ENCODE measurements at places on chromosomes 3 and 15.

- DNase-seq: no peak
Measured at GRCh38 chr3:141469720-141470119, 17.1 kb upstream of the RASA2 start.

- no peak for DNase-seq
Measured at GRCh38 chr3:151015767-151016477, 43.4 kb upstream of the CLRN1 start.

GRCh38 chr3:128289534-128289933 lies 136.3 kb downstream of the EEFSEC start:
- no peak for DNase-seq

DNA sequence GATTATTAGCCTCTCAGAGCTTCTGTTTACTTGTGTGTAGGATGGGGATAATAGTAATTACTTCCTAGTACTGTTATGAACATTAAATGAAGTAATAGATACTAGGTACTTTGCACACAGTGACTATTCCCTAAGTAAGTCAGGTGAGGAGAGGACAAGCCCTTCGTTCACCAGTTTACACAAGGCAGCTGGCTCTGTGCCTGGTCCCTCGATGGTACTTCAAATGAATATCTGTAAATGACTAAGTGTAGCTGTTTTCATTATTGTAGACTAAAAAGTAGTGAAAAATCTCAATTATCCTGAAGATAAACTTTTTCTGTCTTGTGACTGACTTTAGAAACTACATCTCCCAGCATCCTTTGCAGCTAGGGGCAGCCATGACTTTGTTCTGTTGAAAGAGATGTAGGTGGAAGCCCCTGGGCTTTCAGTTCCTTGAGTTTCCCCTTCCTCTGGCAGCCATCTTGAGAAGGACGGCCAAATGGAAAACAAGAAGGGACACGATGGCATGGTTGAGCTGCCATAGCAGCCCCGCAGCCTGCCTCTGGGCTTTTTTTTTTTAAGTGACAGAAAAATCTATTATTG lies 11.7 kb upstream of the WNT7A start:
- DNase-seq: no peak

DNA sequence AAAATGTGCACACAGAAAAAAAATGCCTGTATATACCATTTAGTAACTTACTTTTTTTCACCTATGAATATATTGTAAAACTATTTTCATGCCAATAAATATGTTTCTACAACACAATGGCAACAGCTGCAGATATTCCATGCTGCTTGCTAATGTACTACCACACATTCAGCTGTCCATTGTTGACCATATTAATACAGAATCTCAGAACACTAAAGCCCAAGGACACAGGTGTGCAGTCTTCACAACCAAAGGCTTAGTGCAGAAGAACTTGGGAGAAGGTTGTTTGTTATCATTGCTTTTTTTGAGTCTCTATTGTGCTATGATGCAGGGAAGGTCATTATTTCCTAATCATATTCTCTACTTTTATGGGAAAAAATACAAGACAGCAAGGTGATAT lies 79.6 kb downstream of the DIPK2A start:
- DNase-seq: no peak

DNA sequence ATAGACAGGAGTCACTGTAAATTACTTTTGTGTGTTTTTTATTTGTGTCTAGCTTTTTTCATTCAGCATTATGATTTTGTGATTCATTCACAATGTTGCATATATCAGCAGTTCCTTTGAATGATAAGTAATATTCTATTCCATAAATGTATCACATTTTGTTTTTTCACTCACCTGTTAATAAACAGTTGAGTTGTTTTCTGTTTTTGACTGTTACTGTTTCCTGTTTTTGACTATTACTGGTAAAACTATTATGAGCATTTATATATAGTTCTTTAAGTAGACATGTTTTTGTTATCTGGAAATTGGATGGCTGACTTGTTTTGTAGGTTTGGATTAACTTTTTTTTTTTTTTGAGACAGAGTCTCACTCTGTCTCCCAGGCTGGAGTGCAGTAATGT lies 138.4 kb downstream of the RSRC1 start:
- DNase-seq: no peak

- DNase-seq: no peak
Measured at GRCh38 chr3:134775831-134776230, 19.2 kb upstream of the EPHB1 start.

- DNase-seq: no peak
Measured at GRCh38 chr3:61438253-61439121, 122.9 kb upstream of the PTPRG start.

- no peak for DNase-seq
Measured at GRCh38 chr3:129474984-129475804, 35.2 kb downstream of the IFT122 start.

- DNase-seq: no peak
Measured at GRCh38 chr3:5093731-5094130, 28.4 kb upstream of the ARL8B start.

GRCh38 chr3:134677196-134677986 lies 26.6 kb upstream of the KY start:
- no peak for DNase-seq
